ENCODE measurements at places on chromosomes 11 and 22.

DNA sequence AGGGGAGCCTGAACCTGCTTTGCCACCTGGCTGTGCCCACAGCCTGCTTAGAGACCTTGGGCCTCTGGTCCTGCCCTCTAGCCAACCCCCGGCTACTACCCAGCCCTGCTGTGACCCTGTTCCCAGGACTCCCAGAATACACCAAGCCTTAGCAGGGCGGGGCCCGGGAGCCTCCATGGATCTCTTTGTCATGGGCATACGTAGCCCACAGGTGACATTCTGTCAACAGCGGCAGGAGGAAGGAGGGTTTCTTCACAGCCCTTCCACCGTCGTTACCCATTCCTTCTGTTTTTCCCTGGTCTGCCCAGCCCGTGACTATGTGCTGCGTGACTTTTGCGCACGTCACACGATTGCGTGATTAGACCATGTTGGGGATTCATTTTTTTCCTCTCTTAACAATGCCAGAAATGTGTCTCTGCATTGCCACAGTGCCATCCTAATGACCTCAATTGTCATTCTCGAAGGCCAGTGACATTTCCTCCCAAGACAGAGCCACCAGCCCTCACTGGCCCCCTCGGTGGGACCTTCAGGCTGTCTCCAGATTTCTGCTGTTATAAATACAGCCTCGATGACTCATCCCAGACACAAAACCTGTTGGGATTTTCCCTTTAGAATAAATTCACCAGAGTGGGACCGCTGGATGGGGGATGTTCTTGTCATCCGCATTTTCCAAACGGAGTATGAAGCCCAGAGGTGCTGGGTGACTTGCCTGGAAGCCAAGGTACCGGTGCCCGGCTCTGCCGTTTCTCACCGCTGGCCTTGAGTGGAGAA is 9.0 kb downstream of the SYT12 start:
- no peak for DNase-seq

DNA sequence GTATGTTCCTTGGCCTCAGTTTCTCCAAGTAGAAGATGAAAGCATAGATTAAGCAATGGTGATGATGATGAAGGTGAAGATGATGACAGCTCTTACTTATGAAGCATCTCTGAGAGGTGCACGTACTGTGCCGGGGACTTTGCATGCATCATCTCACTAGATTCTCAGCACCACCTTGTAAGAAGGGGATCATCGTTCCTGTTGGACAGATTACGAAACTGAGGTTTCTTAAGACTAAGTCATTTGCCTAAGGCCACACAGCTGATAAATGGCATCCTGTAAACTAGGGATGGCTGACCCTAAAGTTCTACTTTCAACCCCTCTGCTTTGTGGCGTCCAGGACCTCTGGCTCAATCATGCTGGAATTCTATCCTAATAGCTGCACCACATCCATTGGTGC is 8.7 kb downstream of the MS4A15 start:
- no peak for DNase-seq

GRCh38 chr22:49964136-49965090 is 3.8 kb downstream of the PIM3 start:
- DNase-seq: no peak

GRCh38 chr11:57778318-57779037 is 16.9 kb downstream of the CTNND1 start:
- DNase-seq: peak; percentile 98

Data from non-pigmented ciliary epithelial cell (primary cell).